ENCODE measurements at places on chromosomes 5 and 9.

- no peak for DNase-seq
These were observed 3.2 kb downstream of the ADAMTS12 start for GRCh38 chr5:33888587-33888986.

- no peak for DNase-seq
These were observed 277.1 kb downstream of the BRINP1 start for GRCh38 chr9:119092125-119092524.

GRCh38 chr9:107438211-107439031 is 51.1 kb downstream of the KLF4 start:
- peak; percentile 67 for DNase-seq

- no peak for DNase-seq
These were observed 1.5 kb downstream of the FAM170A start for GRCh38 chr5:119630752-119631440.

DNA sequence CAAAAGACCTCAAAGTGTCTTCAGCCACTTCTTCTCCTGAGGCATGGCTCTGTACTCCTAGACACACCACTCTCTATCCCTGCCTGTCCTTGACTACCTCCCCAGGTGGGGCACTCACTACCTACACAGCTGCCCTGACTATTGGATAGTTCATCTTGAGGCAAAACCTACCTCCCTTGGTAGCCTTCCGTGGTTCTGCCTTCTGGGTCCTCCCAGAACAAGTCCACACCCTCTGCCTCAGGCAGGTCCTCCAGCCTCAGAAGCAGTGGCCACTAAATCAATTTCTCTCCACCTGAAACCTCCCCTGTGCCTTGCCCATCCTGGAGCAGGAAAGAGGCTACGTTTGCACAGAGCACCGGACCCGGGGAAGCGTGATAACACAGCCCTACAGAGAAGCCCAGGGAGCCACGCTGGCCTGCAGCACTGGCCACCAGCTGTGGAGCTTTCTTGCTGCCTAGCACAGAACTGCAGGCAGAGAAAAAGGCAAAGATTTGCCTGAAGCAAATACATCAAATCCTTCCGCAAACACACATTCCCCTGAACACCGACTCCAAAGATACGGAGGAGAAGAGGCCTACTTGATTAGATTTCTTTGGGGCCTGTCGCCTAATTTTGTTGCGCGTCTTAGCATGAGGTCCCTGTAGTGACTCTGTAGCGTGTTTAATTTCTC is 141.8 kb downstream of the C9orf50 start:
- no peak for DNase-seq

- DNase-seq = no peak
These were observed 236.1 kb downstream of the ASTN2 start for GRCh38 chr9:117178596-117179375.

GRCh38 chr9:26856413-26857032 is 36.1 kb downstream of the CAAP1 start:
- peak; percentile 61 for DNase-seq

DNA sequence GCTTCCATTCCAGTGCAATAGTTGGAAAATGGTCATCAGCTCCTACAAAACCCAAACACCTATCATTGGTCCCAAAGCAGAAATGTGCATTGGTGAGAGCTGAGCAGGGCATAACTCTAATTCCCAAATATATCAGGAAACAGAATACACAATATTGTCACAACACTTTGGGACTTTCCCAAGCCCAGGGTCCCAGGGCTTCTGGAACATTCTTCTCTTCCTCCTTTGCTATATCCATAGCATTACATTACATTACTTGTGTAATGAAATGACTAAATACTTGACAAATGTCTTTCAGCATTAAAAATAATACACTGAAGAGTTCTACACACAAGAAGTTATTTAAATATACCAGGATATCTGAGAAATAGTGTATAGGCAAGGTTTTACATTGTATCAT is 45.6 kb downstream of the LIX1 start:
- DNase-seq = no peak

GRCh38 chr9:104775574-104775936 is 11.6 kb downstream of the NIPSNAP3B start:
- DNase-seq = no peak

- no peak for DNase-seq
These were observed 211.3 kb downstream of the DCP2 start for GRCh38 chr5:113187906-113188305.

- DNase-seq = no peak
These were observed 344.6 kb upstream of the EDIL3 start for GRCh38 chr5:84729326-84729725.

- no peak for DNase-seq
These were observed 75.3 kb downstream of the SLC1A3 start for GRCh38 chr5:36681711-36682110.

DNA sequence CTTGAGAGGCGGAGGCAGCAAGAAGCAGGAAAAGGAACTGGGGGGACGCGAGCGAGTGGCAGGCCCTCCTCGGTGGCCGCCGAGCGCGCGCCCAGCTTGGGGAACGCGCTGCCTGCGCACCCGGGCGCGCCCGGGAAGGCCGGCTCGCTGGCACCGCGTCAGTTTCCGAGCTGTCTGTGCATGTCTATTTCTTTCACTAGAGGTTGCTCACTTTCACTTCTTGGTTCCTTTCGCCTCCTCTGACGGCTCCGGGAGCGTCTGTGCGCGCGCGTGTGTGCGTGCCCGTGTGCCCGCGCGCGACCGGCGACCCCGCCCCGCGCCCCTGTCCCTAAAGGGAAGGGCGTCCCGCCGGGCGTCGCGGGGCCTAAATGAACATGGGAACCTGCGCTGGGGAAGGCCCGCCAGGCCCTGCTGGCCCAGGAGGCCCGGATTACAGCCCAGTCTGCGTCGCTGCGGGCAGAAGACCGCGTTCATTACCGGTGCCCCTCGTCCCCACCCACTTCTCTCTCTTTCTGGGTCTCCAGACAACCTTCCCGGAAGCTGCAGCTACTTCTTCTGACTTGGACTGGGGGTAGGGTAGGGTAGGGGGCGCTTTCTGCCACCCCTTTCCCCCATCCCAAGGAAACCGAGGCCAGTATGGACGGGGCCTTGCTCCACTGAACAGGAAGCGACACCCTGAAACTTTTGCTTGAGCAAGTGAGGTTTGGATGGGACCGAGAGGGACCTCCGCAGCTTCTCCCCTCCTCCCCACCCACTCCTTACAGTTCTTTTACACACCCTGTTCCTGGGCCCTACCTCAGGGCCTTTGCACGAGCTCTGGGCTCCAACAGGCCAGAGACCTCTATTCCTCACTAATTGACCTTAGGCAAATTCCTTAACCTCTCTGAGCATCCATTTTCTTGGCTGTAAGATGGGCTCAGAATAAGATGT is 205.8 kb upstream of the IER5L start:
- DNase-seq = no peak
